ENCODE measurements at places on chromosomes 1 and 21. TPM values are rescaled to one million over a fixed set of nuclear protein-coding genes. Genes with fewer than 3 reads are reported as not detected.

GRCh38 chr1:7383671-7384520 is 387.2 kb upstream of the VAMP3 start:
- peak; percentile 53 for DNase-seq

DNA sequence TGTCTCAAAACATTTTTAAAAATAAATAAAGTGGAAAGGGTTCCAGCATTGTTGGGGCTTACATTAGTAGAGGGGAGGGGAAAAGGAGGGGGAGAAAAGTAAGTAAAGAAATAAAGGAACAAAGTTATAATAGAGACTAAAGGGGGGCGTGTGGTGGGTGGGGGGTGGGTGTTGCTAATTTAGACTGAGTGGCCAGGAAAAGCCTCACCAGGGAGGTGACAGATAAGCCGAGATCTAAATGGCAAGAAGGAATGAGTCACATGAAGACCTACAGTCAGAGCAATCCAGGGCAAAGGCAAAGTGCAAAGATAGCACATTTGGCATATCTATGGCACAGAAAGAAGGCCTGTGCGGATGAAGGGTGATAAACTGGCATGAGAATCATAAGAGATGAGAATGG is 7.5 kb downstream of the MPL start:
- peak; percentile 10 for DNase-seq

- no peak for DNase-seq
Observed at GRCh38 chr1:201285846-201286245, 2.5 kb downstream of the PKP1 start.

GRCh38 chr1:13737398-13737797 is 37.4 kb downstream of the PRDM2 start:
- DNase-seq: no peak

GRCh38 chr1:175129644-175129996 is 62.0 kb downstream of the TNN start:
- DNase-seq: no peak

DNA sequence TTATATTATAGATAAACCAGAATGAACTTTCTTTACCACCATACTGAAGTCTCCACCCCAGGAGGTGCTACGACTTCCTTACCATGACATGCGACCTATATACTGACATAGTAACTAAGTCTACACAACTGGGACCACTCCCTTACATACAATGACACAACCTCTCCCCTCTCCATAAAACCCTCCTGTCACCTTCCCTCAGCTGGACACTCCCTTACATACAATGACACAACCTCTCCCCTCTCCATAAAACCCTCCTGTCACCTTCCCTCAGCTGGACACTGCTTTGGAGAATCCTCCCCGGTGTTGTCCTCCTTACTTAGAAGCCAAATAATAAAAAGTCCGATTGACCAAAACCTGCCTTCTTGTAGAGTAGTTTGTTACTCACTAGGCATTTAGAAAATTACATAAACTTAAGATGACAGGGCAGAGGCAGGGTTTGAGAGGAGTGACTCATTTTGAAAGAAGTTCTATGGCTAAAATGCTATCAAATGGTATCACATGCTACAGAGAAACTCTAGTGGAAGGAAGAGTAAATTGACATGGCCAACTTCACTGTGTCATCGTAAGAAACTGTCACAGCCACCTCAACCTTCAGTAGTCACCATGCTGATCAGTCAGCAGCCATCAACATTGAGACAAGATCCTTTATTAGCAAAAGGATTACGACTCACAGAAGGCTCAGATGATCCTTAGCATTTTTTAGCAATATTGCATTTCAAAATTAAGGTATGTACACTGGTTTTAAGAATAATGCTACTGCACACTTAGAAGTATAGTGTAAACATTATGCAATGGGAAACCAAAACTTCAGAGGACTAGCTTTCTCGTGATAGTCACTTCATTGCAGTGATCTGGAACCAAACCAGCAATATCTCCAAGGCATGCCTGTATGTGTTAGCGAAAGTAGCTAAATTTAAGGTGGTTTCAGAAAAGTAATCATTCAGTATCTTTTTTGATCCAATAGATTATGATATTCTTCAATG is 56.4 kb downstream of the AHCTF1 start:
- DNase-seq: no peak

DNA sequence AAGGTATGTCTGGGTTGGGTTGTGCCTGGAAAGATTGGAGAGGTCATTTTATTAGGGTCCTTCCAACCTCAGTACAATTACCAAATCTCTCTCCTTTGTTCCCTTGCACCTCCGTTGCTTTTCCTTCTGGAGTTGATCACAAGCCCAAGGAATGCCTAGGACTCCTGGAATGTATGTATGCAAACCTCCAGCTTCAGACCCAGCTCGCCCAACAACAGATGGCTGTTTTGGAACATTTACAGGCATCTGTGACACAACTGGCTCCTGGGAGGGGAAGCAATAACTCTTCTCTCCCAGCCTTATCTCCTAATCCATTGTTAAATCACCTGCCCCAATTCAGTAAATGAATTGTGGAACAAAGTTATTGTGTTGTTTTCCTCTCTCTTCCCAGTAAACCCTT is 8.3 kb downstream of the TSACC start:
- DNase-seq: no peak

DNA sequence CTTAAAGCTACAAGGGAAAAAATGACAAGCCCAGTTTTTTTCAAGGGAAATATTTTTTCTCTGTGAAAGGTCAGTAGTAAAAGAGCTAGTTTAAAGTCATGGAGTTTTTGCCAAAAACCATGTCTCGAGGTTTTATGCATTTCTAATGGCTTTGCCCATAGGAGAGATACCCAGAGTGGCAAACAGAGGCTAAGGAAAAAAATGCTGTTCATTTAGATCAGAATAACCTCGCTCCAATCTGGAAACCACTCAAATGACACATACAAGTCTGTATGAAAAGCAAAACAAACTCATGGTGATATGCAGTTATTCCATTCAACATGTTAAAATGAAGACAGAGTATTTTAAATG is 36.9 kb upstream of the EDEM3 start:
- DNase-seq: no peak

DNA sequence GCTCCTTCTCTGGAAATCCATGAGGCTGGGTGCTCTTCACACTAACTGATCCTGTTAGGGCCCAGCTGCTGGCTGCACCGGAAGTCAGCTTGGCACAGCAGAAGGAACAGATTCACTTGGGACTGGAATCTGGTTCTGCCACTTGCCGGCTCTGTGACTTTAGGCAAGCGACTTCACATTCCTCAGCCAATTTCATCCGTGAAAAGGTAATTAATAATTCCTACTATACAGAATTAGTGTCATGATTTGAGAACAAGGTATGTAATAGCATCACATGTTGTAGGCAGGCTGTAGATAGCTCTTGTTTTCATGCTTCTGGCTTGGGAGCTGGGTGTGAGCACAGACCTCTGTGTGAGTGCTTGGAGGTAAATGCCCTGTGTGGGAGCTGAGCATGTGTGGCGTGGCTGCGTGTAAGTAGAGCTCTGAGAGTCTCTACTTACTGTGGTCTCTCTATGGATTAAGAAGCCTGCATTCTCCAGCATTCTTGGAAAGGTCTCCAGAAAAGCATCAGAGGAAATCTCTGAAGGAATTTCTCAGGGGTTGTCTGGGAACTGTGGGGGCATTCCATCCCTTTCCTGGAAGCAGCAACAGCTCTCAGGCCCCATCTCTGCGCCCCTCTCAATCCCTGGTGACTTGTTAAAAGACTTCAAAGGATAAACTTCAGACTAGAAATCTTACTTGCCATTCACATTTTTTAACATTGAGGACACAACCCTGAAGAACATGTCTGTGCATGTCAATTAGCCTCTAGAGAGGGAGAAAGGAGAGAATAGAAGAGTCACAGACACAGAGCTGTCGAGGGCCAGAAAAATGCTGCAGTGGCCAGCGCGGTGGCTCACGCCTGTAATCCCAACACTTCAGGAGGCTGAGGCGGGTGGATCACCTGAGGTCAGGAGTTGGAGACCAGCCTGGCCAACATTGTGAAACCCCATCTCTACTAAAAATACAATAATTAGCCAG is 47.7 kb upstream of the PPM1J start:
- no peak for DNase-seq

- DNase-seq: peak; percentile 93
Observed at GRCh38 chr1:201481761-201482493, 12.9 kb upstream of the PHLDA3 start.

- no peak for DNase-seq
Observed at GRCh38 chr1:11875094-11875493, 16.3 kb upstream of the NPPB start.

DNA sequence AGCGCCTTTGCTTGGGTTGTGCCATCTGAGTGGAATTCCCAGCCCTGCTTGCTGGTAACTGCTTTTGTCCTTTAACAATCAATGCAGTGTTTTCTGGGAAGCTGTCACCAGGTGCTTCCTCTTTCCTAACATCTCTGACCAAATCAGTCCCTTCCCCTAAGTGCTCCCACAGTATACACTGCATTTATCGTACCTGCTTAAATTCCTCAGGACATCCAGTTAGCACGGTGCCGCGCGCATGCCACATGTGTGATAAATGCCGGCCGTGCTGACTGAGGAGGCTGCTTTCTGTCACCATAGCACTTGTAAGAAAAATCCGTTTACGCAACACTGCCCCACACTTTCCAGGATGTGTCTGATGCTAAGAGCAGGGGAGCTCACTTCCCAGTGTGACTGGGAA is 115.4 kb downstream of the BCAR3 start:
- DNase-seq: no peak

GRCh38 chr1:157142765-157143423 is 4.7 kb upstream of the ETV3 start:
- DNase-seq: no peak

DNA sequence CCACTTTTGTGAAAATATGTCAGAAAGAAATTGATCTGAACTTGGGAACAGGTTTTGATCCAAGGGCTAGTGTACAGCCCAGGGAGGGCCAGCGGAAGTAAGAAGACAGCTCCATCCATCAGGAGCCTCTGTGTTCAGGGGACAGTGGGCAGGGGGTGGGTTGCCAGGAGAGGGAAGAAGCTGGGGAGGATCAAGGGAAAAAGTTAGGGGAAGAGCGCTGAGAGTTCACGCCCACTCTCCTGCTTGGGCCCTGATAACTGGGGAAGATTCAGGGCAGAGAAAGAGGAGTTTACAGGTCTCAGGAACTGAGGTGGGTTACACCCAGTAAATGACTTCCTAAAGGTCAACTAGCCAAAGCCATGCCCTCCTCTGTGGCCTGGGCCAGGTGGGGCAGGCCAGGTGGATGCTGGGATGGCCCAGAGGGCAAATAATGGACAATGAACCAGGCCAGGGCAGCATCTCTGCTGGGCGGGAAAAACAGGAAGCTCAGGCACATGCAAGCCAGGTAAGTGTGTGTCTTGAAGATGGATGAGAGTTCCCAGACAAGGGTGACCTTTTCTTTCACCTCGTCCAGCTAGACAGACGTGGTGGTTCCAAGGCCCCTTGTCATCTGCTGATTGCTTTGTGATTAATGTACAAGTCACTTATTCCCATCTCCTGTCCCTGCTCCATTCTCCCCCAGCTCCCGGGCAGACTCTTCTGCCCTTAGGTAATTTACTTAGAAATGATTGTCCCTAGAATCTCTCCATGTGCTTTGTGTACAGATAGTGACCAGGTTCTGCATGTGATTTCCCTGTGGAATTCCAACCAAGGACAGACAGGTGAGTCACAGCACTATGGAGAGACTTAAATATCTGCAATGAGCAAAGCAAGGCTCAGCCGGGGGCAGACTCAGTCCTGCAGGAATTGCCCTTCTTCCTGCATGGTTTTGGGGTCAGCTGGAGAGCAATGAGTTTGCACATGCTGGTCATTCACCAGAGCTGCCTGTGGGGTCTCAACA is 57.0 kb downstream of the MDM4 start:
- no peak for DNase-seq

- DNase-seq: no peak
Observed at GRCh38 chr21:43893536-43894205, 28.6 kb downstream of the AGPAT3 start.

Gene VHLL
- not detected for total RNA-seq

Gene AMY1C
- not detected for total RNA-seq

Gene RHOU
- total RNA-seq: 3.8 TPM

Gene PTPN22
- total RNA-seq: 0.70 TPM

Gene RBP7
- 7.4 TPM for total RNA-seq

Gene RHBDL2
- total RNA-seq: not detected

Gene GNAT2
- not detected for total RNA-seq

Gene PTGS2
- 0.81 TPM for total RNA-seq

Gene PLEKHO1
- total RNA-seq: 88.8 TPM

Gene GBP7
- 0.08 TPM for total RNA-seq

Gene GPR25
- total RNA-seq: not detected

Gene KRTAP12-2
- not detected for total RNA-seq

Gene BTBD19
- 4.4 TPM for total RNA-seq
